ENCODE measurements at places on chromosomes 5 and 9. TPM values are rescaled to one million over a fixed set of nuclear protein-coding genes. Genes with fewer than 3 reads are reported as not detected.

Gene NEUROG1
- not detected for total RNA-seq

Gene PLAA
- total RNA-seq: 29.6 TPM

Gene CHSY3
- total RNA-seq: 2.4 TPM

Gene PTPRD
- 1.3 TPM for total RNA-seq

Gene PNPLA7
- total RNA-seq: 0.50 TPM

Gene WNT8A
- total RNA-seq: not detected

Gene CREB3
- total RNA-seq: 73.3 TPM

Gene PLAC8L1
- total RNA-seq: not detected

Gene NXNL2
- total RNA-seq: 1.5 TPM

Gene IFNA2
- not detected for total RNA-seq

Gene IL5
- total RNA-seq: not detected

Gene CCNI2
- not detected for total RNA-seq

Gene SCGB3A1
- not detected for total RNA-seq

Gene SARDH
- total RNA-seq: 6.2 TPM

Gene ANGPTL2
- total RNA-seq: 4.6 TPM

Gene NPR2
- 17.7 TPM for total RNA-seq

Gene EDIL3
- total RNA-seq: 11.1 TPM

Gene LIX1
- total RNA-seq: not detected

Gene SLC22A4
- 1.7 TPM for total RNA-seq

Gene APBA1
- total RNA-seq: 1.5 TPM

Gene ACOT12
- total RNA-seq: 0.84 TPM

Gene PCDHGA9
- total RNA-seq: 1.9 TPM

Gene PDCD1LG2
- 4.9 TPM for total RNA-seq

Gene SPATA9
- 0.15 TPM for total RNA-seq

Gene OLFM1
- 0.17 TPM for total RNA-seq

Gene PTGES
- total RNA-seq: 4.0 TPM

Gene DMRT2
- not detected for total RNA-seq

Gene ACTL7A
- not detected for total RNA-seq

Gene FLT4
- total RNA-seq: 0.45 TPM

Gene SLC25A2
- total RNA-seq: not detected

Gene CNTNAP3
- total RNA-seq: 2.9 TPM

Gene DOCK8
- under 0.01 TPM for total RNA-seq

Gene ARL10
- 3.4 TPM for total RNA-seq

Gene BTNL8
- not detected for total RNA-seq

Gene EMB
- 0.74 TPM for total RNA-seq

Gene RANBP6
- 19.5 TPM for total RNA-seq

Gene GRM6
- total RNA-seq: not detected

Gene TEK
- 2.2 TPM for total RNA-seq

Gene SH2D3C
- not detected for total RNA-seq

Gene ACTBL2
- 0.15 TPM for total RNA-seq
